ENCODE measurements at places on chromosomes 2 and 18. TPM values are rescaled to one million over a fixed set of nuclear protein-coding genes. Genes with fewer than 3 reads are reported as not detected.

The FOXD4L1 gene
- 0.40 TPM for polyA plus RNA-seq

The LRP1B gene
- polyA plus RNA-seq = 0.96 TPM

The EPC2 gene
- polyA plus RNA-seq = 42.4 TPM

The CMPK2 gene
- polyA plus RNA-seq = 3.3 TPM

The ANKRD62 gene
- polyA plus RNA-seq = 0.05 TPM

The PTPN4 gene
- 23.5 TPM for polyA plus RNA-seq

- DNase-seq = no peak
These were observed 1244.7 kb upstream of the ZEB2 start for GRCh38 chr2:145764631-145765030.

GRCh38 chr2:152127628-152128027, 28.8 kb upstream of the CACNB4 start:
- DNase-seq = no peak

DNA sequence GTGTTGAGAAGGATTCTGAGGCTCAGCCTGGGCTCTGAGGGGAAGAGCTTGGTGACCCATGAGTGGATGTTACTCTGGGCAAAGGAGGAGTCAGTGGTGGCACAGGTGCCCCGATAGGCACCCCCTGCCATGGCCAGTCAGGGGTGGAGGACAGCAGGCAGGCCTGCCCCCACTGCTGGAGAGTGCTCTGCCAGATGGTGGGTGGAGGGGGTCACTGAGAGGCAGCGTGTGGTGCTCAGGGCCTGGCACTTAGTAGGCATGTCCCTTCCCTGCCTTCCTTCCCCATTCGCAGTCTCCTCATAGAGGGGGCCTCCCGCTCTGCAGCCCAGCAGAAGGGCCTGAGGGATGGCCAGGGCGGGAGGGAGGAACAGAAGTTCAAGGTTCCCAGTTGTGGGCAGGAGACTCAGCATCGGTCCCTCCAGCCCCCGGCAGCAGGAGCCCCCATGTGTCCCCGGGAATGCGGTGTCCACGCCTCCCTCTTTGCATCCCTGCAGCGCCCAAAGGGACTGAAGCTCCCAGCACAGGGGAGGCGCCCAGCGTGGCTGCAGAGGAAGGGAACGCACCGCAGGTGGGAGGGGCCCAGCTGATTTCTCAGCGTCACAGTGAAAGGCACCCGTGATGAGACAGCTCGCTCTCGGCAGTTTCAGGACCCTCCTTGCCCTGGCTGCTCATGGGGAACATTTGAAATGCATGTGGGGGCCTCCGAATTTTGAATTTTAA, 5.7 kb upstream of the SNED1 start:
- no peak for DNase-seq

DNA sequence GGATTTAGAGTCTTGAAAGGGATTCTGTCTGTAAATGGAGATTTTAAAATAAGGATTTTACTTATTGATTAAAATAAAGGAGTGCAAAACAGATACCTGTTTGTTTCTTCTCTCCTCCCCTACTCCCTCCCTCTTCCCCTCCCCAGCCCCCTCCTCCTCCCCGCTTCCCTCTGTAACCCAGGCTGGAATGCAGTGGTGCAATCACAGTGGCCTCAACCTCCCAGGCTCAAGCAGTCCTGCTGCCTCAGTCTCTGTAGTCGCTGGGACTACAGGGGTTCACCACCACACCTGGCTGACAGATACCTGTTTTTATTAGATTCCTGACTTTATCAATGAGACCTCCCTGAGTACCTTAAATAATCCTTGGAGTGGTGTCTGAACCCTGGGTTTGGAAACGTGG, 57.1 kb downstream of the OXER1 start:
- DNase-seq = no peak

GRCh38 chr2:145079641-145080040, 559.7 kb upstream of the ZEB2 start:
- no peak for DNase-seq

GRCh38 chr2:108413711-108414095, 35.3 kb upstream of the GCC2 start:
- DNase-seq = no peak

DNA sequence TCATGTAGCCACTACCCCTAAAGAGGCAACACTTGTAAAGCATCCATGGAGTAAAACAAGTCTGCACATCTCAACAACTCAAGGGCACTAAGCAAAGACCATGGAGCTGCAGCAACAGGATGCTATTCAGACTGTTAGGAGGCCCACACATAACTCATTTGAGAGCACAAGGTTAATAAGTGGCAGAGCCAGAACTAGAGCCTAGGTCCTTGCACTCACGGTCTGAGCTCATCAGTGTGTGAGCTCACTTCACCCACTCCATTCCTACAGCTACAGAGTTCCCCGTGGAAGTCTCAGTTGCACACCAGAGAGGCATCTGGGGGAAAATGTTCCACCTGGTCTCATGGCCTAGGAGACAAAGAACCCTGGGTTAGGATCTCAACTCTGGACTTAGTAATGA, 35.0 kb downstream of the TTC32 start:
- DNase-seq = no peak

GRCh38 chr2:173235947-173236803, 118.5 kb upstream of the CDCA7 start:
- no peak for DNase-seq

- no peak for DNase-seq
These were observed 8.3 kb downstream of the CTAGE1 start for GRCh38 chr18:22409445-22409844.

DNA sequence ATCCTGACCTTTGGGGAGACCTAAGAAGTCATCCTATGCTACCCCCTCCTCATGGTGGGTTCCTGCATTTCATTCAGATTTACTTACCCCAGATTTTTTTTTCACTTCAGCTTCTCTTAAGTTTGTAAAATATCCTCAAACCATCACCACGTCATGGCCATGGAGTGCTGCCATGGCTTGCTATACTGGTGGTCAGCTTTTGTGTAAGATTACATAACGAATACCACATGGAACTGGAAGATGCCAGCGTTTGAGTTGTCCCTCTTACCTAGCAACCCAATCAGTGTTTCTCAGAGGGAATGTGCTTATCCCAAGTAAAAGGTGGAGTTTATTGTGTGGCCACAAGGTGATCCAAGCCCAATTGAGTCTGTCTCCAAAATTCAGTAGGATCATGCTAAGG, 148.6 kb upstream of the ALPP start:
- no peak for DNase-seq

DNA sequence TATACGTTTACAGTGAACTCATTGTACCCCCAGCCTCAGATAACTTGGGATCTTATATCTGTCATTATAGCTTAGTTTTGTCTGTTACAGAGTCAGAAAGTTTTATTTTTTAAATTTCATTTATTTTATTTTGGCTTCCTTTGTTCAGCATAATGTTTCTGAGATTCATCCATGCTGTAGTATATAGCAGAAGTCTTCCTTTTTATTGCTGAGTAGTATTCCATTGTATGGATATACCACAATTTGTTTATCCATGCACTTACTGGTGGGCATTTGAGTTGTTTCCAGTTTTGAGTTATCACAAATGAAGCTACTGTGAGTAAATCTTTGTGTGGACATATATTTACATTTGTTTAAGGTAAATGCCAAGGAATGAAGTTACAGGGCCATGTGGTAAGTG, 122.3 kb downstream of the ADCYAP1 start:
- DNase-seq = no peak

DNA sequence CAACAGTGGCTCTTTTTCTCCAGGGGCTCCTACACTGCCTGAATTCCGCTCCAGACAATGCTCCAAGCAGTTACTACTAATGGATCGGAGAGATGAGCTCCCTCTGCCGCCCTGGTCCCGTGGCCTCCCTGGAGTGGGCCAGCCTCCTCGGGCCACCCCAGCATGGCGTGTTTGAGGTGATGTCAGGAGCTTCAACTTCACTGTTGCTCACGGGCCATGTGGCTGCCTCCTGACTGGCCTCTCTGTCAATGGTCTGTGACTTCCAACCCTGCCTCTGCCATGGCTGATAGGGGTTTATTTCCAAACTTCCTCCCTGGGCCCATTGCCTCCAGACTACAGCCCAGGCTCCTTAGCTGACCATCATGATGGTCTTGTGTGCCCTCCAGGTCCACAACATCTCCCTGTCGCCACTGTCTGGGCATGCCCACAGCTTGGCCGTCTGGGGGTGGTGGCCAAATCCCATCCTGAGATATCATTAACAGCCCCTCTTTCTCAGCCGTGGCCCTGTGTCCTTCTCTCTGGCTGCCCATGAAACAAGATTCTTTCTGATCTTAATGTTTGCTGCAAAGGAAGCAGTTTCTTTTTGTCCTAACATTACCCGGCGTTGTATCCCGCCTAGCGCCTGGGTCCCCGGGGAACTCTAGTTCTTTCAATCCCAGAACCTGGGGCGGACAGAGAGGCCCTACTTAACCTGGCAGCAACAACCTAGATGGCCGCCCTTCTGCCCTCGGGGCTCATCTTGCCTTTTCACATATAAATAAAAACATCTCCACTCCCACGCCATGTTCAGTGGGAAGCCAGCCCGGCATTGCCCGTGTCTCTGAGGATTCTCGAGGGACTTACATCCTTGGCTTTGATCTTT, 38.1 kb downstream of the ATOH8 start:
- DNase-seq = no peak

DNA sequence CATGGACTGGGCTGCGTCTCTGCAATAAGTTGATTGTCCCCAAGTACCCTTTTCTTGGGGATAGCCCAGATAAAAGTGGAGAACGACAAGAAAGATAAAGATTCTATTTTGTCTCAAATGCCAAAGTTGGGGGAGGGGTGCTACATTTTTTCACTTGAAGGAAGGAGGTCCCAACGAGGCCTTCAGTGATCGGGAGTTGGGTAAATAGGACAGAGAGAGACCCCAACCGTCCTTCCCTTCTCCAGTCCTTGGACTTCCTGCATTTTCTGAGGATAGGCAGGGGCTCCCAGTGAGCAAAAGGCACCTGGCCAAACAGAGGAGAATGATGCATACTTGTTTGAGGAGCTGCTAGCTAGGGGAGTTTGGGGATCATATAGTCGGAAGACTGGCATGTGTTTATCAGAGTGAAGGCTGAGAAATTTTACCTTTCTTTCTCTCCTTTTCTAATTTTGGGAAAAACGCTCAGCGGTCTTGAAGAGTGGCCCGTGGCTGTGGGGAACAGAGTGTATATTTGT, 3.5 kb upstream of the EN1 start:
- DNase-seq = no peak

- no peak for DNase-seq
These were observed 183.3 kb upstream of the LRP1B start for GRCh38 chr2:142314164-142314563.

GRCh38 chr2:16188261-16188890, 248.0 kb downstream of the MYCN start:
- no peak for DNase-seq

- no peak for DNase-seq
These were observed 6.5 kb downstream of the SLC66A3 start for GRCh38 chr2:11161747-11162146.

- DNase-seq = no peak
These were observed 10.5 kb upstream of the MYCN start for GRCh38 chr2:15929861-15930260.

DNA sequence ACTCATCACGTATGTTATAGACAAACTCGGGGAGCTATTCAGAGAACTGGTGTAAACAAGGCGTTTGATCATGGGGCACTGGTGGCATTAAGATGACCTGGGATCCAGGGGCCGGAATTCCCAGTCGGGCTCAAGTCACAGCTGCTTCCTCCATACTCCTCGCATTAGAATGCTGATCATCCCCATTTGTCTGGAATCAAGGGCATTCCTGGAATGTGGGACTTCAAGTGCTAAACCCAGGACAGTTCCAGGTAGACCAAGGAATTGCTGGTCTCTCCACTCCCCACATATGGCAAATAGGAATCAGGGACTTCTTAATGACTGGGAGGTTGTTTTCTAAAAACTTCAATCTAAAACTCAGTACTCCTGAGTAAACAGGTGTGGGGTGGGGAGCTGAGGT, 355.7 kb upstream of the RAB6C start:
- no peak for DNase-seq

- no peak for DNase-seq
These were observed 311.5 kb downstream of the CDH2 start for GRCh38 chr18:27865431-27865830.

- DNase-seq = no peak
These were observed 8.0 kb downstream of the ZNF516 start for GRCh38 chr18:76487070-76487469.

DNA sequence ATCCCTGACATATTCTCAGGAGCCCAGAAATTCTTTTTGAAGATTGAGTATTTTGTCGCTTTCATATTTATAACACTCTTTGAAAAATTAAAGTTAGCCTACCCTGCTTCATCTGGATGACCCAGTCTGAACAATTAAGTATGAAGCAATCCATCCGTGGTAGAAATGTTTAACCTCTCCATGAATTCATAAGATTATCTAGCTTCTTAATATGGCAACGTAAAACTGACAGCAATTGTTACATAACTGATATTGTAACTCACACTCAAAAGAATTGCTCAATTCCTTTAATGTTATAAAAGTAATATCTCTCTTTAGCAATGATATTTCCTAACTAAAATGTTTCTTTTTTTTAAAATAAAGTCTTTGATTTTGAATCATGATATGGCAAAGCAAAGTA, 7.2 kb upstream of the ABCA12 start:
- no peak for DNase-seq

DNA sequence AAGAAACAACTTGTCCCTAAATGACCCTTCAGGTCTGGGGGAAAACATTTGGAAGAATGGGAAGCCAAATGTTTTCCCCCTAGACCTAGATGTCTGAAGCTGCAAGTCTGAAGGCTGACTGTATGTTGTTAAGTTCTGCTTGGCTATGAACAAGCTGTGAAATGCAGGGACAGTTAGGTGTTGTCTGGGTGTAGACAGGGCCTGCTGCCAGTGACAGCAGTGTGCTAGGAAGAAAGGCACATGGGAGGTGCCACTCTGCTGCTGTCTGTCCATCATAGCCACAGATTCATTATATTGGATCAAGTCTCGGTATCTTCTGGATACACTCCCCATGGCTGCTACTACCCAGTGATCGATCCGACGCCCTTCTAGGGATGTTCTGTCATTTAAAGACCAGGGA, 265.9 kb upstream of the PXDN start:
- no peak for DNase-seq

- no peak for DNase-seq
These were observed 127.5 kb upstream of the SLC1A4 start for GRCh38 chr2:64861452-64862397.

Data from right renal pelvis (tissue), 4 donors.